ENCODE measurements at places on chromosomes 12 and 14.

GRCh38 chr14:34368115-34368970, 93.7 kb downstream of the SPTSSA start:
- no peak for DNase-seq

DNA sequence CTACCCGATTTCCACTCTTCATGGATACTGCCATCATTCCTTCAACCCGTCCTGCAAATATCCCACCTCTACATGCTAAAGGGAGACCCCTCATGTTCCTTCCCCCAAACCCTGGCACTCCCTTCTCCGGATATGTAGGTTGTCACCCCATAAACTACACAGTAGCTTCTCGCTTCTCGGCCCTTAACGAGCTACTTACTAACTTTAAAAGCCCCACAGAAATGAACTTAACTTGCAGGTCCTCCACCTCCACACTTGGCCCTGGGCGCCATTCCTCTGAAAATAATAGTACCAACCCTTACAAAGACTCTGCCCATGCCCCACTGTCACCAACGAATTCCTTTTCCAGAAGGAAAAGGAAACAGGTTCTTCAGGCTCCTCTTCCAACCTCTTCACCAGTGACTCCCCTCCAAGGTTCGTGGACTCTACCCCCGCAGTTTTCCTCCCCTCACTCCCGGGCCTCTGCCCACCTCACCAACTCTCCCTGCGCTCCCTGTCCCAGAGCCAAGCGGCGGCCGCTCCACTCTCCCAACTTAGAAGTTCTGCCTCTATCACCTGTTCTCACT, 1.2 kb downstream of the SPPL3 start:
- DNase-seq: no peak

GRCh38 chr12:104656383-104656782, 199.6 kb downstream of the CHST11 start:
- no peak for DNase-seq

DNA sequence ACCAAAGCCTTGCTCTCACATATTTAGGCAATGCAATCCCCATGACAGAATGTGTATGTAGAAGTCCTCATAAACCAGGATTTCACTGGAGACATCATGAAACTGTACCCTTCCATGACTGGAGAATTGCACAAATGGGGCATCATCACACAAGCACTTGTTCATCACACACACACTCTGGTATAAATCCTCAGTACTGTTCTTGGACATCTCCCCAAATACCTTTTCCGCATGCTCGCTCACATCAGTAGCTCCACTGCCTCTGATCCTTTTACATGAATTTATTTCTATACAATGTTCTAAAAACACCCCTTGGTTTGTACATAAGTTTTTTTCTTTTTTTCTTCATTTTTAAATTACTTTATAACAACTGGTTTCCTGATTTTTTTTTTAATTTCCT, 3.3 kb upstream of the ING4 start:
- DNase-seq: peak; percentile 44

GRCh38 chr12:106633451-106633823, 50.6 kb downstream of the RFX4 start:
- DNase-seq: peak; percentile 33

DNA sequence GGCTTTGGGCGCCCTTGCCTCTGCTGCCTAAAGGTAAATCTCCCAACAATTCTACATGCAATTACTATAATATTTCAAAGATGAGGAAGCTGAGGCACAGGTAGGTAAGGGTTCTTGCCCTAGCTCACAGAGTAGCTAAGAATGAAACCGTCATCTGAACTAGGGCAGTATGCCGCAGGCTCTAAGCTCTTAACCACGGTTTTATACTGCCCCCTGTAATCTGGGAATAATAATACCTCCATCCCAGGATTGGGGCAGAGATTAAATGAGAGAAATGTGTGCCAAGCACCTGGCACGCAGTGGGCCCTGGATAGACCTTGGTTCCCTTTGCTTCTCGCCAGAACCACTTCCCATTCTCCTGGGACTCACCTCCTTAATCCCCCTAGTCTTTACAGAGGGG, 1.5 kb upstream of the HRK start:
- peak; percentile 8 for DNase-seq

DNA sequence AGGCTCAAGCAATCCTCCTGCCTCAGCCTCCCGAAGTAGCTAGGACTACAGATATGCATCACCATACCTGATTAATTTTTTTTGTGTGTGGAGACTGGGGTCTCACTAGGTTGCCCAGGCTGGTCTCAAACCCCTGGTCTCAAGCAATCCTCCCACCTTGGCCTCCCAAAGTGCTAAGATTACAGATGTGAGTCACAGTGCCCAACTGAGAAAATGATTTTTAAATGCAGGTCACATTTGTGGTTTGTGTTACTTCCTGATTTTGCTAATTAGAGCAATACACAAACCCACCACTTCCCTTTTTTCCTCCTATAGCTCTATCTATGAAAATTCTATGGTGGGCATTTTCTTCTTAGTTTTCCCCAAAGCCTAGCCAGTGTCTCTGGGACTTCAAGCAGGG, 45.5 kb upstream of the TMEM263 start:
- DNase-seq: no peak

GRCh38 chr12:131090274-131091210, 136.8 kb downstream of the ADGRD1 start:
- DNase-seq: no peak

DNA sequence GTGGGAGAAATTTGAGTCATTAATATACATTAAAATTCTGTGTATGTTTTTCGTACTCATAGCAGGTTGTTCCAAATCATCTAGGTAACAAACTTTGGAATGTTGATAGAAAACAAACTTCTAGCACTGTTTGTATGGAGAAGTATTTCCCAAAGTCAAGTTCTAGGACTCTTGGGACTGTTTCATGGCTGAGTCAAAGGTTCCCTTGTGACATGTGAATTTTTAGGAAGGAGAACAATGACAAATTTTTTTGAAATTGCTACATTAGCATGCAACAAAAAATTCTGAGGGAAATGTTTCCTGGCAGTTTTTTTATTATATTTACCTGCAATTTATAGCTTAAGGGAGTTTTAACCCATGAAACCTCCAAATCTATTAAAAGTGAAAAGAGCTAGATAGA, 73.8 kb downstream of the RASSF8 start:
- DNase-seq: no peak

- DNase-seq: no peak
Measured at GRCh38 chr14:81233615-81234014, 12.9 kb upstream of the GTF2A1 start.

GRCh38 chr12:69515394-69515930, 45.3 kb downstream of the FRS2 start:
- no peak for DNase-seq

DNA sequence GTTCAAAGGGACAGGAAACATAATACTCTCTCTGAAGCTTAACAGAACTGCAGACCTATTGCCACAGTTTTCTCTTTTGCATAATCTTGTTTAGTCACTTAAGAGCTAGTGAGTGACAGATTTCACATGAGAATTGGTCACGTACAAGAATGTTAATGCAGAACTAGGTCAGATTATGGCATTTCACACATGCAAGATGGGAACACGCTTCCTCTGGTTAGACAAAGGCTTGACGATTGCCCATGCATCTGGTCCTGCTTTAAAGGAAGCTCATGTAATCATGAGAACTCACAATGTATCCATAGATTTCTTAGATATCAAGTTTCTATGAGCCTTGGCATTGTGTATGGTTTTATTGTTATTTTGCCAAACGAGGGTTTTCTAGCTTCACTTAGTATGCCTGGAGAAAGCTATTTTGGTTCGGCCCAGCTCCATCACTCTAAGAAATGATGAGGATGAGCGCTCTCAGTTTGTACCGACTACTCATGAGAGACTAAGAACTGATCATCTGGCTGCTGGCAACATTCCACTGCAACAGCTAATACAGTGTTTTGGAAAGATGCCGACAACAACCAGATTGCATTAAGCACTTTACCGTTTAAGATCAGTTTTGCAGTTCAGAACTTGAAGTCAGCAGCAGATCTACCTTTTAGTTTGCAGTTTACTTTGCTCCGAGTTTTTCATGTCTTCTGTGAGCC, 380.0 kb downstream of the DIO2 start:
- DNase-seq: no peak

- no peak for DNase-seq
Measured at GRCh38 chr12:15963271-15963670, 52.1 kb downstream of the DERA start.

DNA sequence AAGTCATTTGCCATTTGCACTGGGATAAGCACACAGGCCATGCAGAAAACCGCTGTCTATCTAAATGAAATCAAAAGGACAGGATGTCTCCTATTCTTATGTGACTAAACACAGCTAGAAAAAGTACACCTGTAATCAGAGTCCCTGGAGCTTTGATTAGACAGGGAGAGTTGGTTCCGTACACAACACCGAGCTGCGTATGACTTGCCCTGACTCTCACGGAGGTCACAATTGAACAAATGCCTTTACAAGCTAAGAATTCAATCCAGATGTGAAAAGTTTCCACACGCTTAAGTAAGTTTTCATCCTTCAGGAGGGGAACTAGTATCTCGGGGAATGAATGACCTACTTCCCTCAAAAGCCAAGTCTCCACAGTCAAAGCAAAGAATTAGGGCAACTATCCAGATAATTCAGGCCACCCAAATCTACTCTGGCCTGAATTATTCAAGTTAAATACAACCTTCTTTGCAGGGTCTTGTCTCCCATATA, 67.5 kb downstream of the RTN1 start:
- DNase-seq: no peak

DNA sequence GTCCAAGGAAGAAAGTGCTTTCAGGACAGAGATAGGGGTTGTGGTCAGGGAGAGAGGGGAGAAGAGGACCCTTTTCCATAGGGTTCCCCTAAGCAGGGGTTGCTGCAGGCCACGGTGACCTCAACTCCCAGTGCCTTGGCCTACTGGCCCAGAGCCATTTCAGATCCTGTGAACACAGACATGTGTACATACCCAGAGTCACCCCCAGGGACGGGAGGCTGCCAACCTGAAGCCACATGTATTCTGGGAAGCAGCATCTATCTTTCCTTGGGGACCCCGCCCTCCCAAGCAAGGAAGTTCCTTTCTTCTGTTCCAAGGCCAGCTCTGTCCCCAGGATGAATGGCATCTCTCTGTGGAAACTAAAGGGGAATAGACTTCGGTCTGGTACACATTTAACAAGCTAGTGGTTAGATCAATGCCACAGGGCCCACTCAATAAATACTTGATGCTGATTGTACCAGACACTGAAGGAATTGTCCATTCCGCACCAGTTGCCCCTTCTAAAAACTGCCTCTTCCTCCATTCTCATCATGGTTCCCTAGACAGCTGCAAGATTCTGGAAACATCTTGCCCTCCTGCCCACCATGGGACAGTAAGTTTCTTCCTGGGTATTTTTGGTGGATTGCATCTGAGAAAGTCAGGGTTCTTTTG, 25.2 kb upstream of the DGLUCY start:
- no peak for DNase-seq

- no peak for DNase-seq
Measured at GRCh38 chr14:100222224-100223093, 16.5 kb upstream of the YY1 start.

DNA sequence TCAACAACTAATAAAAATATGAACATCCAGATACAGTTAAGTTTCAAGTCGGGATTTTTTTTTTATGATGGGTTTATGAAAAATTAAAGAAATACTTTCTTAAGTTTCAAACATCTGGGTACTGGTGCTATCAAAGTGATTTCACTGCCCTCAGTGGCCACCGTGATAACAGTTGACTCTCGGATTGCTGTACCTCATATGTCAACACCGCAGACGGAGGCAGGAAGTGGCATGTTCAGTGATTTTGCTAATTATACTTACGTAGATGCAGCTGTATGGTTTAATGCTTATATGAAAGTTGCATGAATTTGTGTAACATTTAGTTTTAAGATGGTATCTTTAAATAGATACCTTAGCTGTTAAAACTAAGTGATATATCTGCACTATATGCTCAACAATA, 20.8 kb upstream of the FBLN5 start:
- DNase-seq: no peak

DNA sequence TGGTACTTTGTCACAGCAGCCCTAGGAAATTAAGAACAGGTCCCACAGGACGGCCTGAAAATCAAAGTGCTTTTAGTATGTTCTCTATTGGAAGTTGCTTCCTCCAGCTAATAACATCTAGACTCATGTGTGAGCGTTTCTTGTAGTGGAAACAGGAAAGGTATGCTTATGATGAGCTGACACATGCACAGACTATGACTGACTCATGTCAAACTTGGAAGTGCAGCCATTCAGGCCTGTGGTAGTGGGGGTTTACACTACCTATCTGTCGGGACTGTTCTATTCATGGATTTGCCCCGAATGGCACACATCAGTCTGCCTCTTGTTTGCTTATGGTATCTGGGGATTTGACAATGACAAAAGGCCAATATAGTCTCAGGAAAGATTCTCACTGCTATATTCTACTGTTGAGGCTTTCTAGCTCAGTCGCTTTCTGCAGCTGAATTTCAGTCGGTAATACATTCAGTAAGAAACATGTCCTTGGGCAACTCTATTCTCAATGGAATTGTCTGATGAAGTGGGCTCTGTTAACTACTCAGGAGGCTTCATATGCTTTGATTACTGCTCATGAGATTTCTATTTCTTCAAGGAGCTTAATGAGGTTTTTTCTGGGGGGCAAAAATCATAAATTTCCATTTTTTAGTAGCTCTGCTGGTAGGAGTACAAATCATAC, 270.3 kb upstream of the DAAM1 start:
- DNase-seq: no peak

DNA sequence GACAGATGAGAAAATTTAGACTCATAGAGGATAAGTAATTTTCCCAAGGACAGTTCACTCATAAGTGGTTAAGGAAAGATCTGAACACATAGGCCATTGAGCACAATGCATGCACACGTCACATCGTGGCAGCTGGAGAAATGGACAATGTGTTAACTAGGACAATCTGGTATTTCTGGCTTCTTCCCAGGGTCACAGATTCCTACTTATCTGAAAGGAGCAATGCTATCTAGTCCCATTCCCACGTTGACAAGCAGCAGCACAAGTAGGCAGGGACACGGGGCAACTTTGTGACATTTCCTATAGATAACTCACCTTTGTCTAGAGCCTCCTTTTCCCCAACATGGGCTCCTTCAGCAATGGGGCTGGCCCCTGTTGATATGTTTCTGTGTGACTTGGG, 6.7 kb upstream of the CMAS start:
- DNase-seq: no peak

GRCh38 chr12:25074113-25074512, 120.8 kb downstream of the DNAI7 start:
- no peak for DNase-seq

DNA sequence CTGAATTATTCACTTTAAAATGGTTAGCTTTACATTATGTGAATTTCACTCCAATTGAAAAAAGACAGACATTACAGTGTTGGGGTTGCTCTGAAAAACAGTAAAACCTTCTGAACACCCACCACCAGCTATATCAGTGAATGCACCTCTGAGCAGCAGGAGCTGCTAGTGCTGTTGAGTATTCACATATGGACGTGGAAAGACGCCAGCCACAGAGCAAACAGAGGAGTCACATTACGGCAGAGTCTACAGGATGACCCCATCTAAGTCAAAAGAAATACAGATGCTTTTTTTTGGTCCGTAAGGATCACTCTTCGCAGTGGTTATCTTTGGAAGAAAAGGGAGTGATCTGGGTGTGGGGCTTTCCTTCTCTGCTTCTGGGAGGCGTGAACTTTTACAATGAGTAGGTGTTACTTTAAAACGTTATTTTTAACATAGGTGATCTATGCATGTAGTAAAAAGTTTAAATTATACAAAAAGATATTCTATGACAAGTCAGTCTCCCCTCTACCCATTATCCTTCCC, 4.5 kb downstream of the HVCN1 start:
- no peak for DNase-seq

GRCh38 chr14:56198438-56198837, 80.2 kb downstream of the PELI2 start:
- DNase-seq: no peak

- DNase-seq: no peak
Measured at GRCh38 chr12:94596596-94596995, 53.8 kb downstream of the TMCC3 start.

- DNase-seq: no peak
Measured at GRCh38 chr12:109966546-109966945, 29.6 kb downstream of the GIT2 start.

Data from astrocyte of the cerebellum (primary cell).